ENCODE measurements at places on chromosomes 6 and 20.

DNA sequence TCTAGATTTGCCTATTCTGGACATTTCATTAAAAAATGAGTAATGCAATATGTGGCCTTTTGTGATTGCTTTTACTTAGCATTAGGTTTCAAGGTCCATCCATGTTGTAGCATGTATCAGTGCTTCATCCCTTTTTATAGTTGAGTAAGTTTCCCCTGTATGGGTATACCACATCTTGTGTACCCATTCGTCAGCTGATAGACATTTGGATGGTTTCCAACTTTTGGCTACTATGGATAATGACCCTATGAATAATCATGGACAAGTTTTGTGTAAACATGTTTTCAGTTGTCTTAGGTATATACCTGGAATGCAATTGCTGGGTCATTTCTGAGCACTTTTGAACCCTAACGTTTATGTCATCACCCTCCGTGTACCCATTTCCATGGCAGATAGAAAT lies 15.4 kb downstream of the METTL24 start:
- DNase-seq, result no peak

- DNase-seq, result no peak
Observed at GRCh38 chr6:149052350-149053106, 265.0 kb upstream of the TAB2 start.

GRCh38 chr20:44033344-44033743 lies 118.7 kb downstream of the TOX2 start:
- DNase-seq, result no peak

GRCh38 chr6:105675715-105676397 lies 273.0 kb upstream of the PREP start:
- no peak for DNase-seq

DNA sequence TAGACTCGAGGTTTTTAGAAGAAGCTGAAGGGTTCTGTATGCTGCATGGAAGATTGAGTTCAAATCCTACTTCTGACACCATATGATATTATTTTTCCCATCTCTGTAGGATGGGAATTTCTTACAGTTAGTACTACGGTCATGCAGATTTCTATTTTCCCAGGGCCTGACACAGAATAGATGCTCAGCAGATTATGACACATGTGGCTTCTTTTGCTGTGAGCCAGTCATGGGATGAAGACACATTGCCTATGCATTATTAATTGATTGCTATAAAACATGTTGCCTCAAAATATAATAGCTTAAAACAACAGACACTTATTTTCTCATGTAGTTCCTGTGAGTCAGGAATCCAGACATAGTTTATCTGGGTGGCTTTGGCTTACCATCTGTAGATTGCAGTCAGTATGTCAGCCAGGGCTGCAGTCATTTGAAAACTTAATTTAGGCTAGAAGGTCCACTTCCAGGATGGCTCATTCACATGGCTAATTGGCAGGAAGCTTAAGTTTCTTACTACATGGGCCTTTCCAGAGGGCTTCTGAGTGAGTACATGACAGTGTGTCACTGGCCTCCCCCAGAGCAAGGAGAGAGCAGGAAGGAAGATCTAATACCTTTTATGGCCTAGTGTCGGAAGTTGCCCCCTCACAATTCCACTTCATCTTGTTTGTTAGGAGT lies 29.5 kb downstream of the TOP1 start:
- peak; percentile 43 for DNase-seq

DNA sequence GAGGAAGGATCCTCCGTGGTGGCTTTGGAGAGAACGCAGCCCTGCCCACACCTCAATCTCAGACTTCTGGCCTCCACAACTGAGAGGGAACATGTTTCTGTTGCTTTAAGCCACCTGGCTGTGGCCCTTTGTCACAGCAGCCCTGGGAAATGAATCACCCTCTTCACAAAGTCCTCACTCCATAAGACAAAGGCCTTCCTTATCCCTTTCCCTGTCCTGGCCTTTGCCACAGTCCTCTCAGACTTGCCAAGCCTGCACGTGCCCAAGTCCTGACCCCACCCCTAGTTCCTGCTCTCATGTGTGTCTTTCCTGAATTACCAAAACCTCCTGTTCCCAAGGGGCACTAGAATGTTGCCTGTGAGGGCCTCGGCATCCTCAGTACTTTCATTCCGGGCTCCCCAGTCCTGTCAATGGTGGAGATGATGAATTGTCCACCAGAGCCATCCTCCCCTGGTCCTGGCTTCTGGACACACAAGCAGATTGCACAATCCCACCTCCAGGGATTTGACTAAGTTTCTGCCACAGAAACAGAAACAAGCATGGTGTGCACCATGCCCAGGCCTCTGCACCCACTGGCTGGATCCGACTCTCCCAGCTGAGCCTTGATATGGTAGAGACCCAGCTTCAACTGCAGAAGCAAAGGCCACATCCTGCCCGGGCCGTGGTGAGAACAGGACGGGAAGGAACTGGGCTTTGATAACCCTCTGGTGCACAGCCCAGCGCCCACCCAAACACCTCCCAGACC lies 232.6 kb upstream of the PDE10A start:
- DNase-seq, result no peak

DNA sequence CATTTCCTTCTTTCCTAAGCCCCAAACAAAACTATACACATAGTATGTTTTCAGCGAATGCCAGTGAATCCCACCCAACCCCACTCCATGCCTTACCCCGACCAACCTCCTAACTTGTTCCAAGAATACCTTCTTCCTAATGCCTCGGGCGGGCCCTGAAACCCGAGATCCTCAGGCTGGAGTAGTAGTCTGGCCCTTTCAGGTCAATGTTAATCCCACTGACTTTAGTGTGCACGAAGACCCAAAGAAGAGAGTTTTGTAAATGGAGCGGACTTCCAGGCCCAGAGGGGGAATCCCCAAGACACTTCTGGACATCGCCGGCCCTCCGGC lies 394 bp downstream of the YIPF3 start:
- no peak for DNase-seq

GRCh38 chr6:40326714-40327421 lies 260.3 kb downstream of the LRFN2 start:
- no peak for DNase-seq

- DNase-seq, result no peak
Observed at GRCh38 chr6:169315830-169316614, 62.4 kb upstream of the THBS2 start.

DNA sequence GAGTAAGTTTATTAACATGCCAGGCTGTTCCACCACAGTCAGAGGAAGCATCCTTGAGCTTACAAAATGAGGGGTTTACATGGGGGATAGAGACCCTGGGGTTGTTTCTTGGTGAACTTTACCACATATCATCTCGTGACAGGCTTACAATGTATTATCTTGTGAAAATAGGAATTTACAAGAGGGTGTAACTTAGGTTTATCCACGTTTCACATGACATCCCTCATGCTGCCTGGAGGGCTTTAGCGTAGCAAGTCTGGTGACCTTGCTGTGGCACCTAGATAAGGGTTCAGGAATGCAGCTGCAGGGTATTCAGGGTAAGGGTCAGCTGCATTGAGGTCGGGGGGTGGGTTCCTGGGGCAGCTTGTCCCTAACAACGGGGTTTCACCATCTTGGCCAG lies 154.6 kb upstream of the ARG1 start:
- no peak for DNase-seq
